RPMI7951 (cell line): ENCODE measurements at places on chromosomes 2 and 18.

DNA sequence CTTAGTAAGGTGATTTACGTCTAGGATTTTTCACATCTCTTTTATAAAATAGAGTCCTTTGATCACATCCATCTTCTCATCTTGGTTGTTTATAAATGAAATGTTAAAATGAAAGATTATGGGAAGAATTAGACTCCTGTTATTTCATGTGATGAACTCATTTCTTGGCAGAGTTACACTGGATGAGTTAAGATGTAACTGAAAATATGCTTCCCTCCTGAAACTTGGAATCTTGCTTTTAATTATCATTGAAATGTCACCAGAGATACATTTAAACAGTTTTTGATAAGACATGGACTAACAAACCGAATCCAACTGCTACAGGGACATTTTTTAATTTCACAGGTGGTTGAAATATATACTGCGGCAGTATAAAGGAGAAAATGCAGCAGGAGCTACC, 274.0 kb downstream of the DLGAP1 start:
- DNase-seq: no peak

DNA sequence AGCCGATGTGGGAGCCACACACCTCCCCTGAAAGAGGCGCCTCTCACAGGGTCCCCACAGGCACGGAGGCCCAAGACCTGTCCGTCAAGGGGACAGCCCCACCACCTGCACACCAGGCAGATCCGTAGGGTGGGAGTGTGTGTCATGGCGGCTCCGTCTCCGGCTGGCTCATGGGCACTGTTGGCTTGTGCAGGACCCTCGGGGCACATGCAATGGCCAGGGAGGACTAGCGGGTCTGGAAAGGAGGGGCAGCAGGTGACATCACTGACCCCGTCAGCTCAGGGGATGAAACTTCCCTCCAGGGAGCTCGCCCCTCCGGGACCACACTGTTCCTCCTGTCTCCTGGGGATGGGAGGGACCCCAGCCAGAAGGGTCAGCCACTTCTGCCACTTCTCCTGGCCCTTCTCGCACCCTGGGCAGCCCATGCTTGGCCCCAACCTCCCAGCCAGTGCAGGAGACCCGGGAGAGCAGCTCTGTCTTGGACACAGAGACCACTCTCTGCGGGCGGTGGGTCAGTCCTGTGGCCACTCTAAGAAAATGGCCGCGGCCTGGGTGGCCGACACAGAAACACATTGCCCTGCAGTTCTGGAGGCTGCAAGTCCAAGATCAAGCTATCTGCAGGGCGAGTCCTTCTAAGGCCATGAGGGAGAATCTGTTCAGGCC, 75.1 kb upstream of the TWIST2 start:
- no peak for DNase-seq

- DNase-seq: no peak
Measured at GRCh38 chr18:33923980-33924379, 300.7 kb downstream of the NOL4 start.

DNA sequence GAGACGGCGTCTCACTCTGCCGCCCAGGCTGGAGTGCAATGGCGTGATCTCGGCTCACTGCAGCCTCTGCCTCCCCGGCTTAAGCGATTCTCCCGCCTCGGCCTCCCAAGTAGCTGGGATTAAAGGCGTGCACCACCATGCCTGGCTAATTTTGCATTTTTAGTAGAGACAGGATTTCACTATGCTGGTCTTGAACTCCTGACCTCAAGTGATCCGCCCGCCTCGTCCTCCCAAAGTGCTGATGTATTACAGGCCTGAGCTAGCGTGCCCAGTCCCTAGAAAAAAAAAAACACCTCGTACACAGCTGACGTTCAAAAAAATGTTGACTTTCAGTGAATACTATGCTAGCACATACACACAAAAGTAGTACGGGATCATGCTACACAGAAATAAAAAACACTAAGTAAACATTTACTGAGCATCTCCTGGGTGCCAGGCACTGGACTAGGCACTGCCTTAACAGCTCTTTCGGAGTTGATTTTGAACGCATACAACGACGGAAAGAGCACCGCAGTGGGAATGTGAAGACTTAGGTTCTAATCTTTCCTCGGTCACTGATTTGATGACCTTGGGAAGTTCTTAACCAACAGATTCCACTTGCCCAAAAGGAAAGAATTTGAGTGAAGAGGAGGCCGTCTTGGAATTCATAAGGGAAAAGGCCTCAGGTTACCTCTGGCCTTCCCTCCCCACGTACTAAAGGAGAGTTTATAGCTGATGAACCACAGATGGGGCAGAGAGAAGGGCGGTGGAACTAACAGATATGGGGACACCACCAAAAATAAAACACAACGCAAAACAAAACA, 1.1 kb downstream of the DNAJC27 start:
- DNase-seq: peak; percentile 51

DNA sequence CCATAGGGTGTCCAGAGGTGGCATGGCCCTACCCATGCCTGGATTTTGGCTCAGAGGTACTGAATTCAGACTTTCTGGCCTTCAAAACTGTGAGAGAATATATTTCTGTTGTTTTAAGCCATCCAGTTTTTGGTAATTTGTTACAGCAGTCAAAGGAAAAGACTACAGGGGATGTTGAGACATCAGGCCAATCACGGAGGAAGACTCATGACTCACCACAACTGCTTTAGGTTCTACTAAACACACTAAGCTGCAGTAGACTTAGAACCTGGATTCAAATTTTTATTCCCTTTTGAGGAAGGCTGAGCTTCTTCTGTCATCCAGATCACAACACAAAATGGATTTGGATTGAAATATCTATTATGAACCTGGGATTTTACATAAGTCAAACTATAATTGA, 12.0 kb upstream of the C2orf66 start:
- DNase-seq: peak; percentile 41
